ENCODE measurements at places on chromosomes 6 and 20.
A peak's percentile ranks its signal among the peaks of the same experiment; 100 is the strongest.

DNA sequence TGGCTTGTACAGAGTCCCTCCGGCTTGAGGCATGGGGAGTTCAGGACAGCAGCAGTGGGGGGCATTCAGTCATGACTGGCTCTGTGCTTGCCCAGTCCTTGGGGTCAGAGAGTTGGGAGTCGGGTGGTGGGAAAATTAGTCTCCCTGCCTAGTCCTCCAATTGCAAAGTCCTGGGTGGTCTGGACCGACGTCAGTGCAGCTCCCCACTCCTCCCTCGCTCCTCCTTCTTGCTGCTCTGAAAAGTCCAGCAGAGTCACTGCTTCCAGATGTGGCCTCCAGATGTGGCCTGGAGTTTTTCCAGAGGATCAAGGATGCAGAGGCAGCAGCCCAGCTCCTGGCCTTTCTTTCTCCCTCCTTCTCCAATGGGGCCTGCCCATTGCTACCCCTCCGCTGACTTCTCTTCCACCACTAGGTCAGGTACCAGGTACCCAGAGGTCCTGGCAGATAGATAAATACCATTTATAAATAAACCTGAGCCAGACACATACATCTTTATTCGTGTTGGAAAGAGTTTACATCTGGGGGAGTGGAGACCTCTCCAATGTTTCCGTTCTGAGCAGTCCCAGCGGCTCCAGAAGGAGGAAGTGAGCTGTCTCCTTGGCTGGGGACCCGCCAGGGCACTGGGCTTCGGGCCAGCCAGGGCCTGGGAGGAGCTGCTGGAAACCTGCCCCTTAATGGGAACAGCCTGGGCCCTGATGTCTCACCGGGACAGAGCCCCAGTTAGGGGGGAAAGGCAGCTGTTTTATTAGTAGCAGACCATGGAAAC lies 49.0 kb upstream of the RNF24 start:
- DNase-seq: peak; percentile 82

- peak; percentile 70 for DNase-seq
These were observed 112.1 kb downstream of the ASXL1 start for GRCh38 chr20:32470025-32470861.

- no peak for DNase-seq
These were observed 310.3 kb downstream of the CDH26 start for GRCh38 chr20:60268491-60268890.

DNA sequence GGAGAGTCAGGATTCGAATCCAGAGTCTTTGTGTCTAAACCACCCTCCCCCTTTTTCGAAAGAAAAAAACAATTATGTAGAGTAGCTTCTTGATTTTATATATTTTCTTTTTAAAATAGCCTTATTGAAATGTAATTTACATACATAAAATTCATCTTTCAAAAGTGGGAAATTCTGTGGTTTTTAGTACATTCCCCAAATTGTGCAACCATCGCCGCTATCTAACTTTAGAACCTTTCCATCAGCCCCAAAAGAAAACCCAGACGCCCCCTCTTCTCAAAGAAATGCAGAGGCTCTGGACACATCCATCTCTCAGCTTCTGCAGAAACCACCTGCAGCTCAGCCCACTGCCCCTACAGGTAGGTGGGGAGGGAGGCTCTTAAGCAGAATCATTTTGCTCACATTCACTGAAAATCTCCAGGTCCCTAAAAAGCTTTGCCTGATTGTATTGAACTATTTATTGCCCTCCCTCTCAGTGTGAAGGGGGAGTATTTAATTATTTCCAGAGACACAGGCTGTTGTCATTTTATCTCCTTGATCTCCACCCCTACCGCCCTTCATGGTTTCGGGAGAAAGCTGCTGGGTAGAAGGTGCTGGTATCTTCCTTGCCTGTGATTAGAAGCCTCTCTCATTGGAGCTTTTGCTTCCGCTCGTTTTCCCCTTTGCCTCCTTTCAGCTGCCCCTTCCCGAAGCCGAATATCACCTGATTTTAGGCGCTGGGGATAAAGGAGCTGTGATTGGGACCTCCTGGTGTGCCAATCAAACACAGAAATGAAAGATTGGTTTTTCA lies 68.7 kb upstream of the KCNG1 start:
- no peak for DNase-seq

DNA sequence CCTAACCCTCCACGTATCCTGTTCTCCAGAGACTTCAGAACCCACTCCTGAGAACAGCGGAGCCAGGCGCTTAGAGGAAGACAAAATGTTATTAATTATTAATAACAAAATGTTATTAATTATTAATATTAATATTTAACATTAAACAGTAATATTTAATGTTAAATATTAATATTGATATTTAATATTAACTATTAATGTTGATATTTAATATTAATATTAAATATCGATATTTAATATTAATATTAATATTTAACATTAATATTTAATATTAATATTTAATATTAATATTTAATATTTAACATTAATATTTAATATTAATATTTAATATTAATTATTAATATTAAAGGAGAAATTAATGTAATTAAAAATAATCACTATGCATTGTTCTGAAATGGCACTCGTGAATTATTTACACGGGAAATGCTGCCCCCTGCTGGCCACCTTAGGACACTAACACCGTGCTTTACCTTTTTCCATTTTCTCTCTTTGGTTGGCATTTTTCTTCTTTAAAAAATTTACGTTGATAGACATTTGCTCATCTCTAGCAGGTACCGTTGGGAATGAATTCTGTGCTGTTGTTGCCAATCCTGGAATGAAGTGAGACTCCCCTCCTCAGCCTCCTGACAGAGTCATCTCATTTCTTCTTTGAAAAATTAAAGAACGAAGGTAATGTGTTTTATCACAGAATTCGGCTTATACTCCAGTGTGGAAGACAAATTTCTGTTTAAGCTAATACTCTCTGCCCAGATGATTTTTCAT lies 7.5 kb upstream of the GGTLC1 start:
- peak; percentile 59 for DNase-seq

- DNase-seq: peak; percentile 71
These were observed 623 bp downstream of the MYBL2 start for GRCh38 chr20:43667341-43668132.

- peak; percentile 62 for DNase-seq
These were observed 38.2 kb downstream of the MBOAT1 start for GRCh38 chr6:20173833-20174792.

DNA sequence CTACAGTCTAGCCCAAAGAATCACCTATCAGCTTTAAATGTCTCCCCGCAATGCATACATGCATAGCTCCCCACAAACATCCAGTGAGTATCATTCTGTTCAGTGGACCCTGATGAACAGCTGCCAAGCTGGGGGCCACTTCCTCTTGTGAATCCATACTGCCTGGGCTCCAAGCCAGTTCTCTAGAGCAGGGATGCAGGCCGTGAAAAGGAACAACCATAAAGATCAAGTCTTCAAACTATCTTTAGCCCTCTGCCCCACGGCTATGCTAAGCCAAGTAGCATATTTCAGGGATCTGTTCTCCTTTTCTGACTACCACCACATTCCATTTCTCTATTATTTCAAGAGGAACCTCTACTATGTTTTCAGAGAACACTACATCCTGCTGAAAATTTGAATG lies 191.7 kb upstream of the BTBD3 start:
- DNase-seq: no peak

DNA sequence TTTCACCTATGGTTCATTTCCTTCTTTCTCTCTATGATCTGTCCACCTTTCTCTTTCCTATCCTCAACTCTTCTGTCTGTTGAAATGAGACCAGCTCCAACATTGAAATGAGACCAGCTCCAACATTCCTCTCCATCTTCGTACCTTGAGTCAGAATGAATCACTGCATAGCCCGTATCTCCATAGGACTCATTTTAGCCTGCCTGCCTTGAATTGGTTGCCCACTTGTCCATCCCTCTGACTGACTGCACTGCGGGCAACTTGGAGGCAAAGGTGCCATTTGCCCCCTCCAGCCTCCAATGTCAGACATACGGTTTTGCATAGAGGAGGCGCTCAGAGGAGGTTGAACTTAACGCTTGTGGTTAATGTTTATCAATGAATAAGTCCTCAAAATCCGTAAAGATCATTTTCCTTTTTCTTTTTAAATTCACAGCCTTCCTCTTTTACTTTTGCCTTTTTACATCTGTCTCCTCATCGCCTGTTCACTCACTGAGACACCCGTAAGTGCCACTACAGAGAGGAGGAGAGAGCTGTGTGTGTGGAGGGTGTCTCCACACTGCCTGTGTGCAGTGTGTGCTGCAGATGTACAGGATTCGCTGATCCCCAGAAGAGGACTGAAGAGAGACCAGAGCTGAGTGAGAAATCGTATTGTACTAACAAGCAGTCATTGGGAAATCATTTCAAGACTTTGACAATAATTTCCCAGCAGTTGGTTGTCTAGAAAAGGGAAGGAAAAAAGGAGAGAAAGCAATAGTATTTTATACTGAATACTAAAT lies 579.6 kb upstream of the MAP3K7 start:
- DNase-seq: no peak

- no peak for DNase-seq
These were observed 129.8 kb downstream of the SLC23A2 start for GRCh38 chr20:4871486-4871885.

GRCh38 chr6:98944598-98945081 lies 3.1 kb downstream of the FBXL4 start:
- peak; percentile 16 for DNase-seq

- no peak for DNase-seq
These were observed 296.0 kb downstream of the CDH4 start for GRCh38 chr20:61548069-61548468.

DNA sequence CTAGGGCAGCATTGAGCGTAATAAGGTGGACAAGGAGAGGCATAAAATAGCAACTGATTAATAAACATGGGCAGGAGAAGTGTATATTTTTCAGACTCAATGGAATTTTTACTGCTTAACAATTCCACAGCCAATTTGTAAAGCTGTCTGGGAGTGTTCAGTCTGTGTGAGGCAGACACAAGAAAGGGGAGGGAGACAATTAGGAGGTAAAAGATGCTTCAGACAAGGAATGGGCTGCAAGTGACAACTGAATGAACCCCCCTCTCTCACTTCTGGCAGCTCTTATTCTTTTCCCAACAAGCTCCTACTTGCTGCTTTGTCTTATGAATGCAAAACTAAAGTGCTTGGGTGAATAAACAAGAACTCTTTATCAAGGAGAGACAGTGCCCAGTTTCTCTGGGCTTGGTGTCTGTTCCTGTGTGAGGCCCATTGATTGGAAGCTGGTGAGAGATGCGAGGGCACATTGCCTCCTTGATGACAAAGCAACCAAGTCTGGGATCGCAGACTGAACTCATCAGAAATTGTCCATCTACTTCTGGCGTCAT lies 575.3 kb downstream of the RNF144B start:
- DNase-seq: no peak

DNA sequence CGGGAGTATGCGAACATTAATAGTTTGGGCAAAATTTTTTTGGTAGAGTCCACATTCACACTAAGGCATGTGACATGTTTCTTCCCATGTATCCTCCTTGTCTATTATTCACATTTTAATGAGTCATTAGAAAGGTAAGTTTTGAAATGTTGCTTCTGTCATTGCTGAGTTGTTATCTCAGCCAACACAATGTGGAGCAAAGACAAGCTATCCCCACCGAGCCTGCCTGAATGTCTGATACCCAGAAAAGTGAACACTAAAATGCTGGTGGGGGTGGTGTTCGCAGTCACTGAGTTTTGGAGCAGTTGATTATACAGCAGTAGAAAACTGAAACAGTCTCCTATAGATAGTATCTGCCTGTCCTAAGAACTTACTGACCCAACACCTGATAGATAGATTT lies 68.3 kb upstream of the ASF1A start:
- peak; percentile 60 for DNase-seq

- no peak for DNase-seq
These were observed 1.3 kb downstream of the ADGRG6 start for GRCh38 chr6:142303176-142303533.

DNA sequence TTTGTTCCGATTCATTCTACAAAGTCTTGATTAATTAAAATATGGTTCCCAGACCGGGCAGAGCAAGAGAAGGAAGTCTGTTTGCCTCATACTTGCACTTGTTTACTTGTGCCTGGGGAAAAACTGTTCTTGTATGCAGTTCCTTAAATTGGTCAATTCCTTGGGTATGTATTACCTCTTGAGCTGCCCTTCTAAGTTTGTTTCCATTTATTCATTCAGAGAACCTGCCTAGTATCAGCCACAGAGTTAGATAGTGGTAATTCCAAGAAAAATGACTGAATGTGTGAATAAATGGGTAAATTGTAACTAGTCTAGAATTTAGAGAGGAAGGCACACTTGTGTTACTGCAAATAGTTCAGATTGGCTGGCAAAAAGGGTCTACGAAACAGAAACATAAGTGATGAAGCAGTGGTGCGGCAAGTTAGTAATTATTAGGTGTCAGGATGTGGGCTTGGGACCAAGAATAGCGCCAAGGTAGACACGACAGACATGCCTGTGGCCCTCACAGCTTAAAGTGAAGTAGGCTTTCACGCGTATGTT lies 525 bp upstream of the MAK start:
- peak; percentile 62 for DNase-seq

GRCh38 chr6:43608310-43608763 lies 20.7 kb downstream of the GTPBP2 start:
- DNase-seq: peak; percentile 83

DNA sequence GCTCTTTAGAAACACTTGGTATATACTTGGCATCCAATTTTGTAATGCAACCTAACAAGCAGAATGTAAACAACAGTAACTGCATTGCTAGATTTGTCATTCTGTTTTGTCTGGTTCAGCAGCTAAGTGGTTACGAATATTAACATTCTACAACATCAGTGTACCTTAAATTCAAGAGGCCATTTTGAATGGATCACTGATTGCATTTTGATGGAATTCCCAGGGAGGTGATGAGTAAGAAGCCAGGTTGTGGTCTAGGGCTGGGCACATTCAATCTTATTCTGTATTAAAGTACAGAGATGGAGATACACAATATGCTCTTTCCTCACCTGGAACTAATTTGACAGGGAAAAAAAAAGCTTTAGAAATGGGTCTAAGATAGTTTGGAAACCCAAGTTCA lies 483.5 kb downstream of the PRKN start:
- no peak for DNase-seq

DNA sequence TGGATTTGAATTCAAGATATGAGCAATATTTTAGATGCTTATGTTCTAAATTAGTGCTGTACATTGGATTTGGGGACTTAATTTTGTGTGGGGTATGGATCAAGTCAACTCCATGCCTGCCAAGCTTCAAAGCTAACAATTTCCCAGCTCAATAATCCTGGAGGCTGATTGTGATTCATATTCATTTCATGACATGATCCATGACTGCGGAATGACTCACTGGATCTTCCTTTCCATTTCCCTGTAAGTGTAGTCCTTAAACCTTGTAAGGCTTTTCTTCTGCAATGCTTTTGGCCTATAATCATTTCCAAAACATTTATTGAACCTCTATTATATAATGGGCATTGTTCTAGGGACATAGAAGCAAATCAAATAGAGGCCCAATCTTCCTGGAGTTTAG lies 44.7 kb upstream of the CCN2 start:
- DNase-seq: no peak

DNA sequence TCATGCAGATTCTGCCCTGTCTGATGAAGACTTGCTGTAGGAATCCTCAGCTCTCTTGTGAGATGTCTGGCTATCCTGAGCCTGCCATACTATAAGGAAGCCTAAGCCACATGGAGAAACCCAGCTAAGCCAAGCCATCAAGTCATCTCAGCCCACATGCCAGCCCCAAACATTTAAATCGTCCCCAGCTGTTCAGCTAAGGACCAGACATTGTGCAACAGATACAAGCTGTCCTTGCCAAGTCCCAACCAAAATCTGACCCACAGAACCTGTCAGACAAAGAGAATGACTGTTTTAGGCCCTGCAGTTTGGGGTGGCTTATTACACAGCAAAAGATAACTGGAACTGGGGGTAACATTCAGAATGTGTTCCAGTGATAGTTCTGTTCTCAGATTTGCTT lies 36.8 kb upstream of the FOXC1 start:
- no peak for DNase-seq

Data from hematopoietic multipotent progenitor cell treated with erythropoietin and hydrocortisone succinate and interleukin-3 and kit ligand, for 8 days (in vitro differentiated cells).